ENCODE measurements at places on chromosomes 1 and 21.

- no peak for DNase-seq
Observed at GRCh38 chr1:93964777-93965200, 55.6 kb upstream of the GCLM start.

DNA sequence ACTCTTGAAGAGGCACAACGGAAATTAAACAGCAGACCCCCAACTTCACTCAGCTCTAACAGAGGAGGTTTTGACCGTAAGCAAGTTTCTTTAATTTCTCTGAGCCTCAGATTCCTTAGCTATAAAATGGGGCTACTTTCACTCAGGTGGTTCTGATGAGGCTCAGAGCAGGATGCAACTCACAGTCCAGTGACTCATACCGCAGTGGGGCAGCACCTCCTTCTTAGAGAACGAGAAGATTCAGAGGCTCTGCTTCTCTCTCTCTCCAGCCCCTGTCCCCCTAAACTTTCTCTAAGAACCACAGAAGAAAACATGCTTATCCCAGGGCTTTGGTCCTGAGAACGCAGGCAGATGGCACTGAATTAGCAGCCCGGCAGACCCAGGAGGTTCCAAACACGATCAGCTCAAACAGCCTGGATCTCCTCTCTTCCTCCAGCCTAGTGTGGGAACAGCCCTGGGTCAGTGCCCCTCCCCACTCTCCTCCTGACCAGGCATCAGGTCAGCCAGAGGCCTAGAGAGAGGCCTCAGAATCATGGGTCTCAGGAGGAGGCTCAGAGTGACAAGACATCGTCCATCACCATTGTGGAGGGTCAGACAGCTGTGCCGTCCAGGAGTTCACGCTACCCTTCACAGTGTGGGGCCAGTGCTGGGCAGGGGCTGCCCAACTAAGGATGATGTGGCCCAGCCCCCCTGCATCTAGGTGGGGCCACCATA, 433.0 kb downstream of the PTPRU start:
- DNase-seq: no peak

- DNase-seq: no peak
Observed at GRCh38 chr1:147760481-147761260, at the start of gene GJA5. Gene GJA5 (minus strand): TSS chr1:147760602. CDS start chr1:147759238, 1,364 bp downstream.

DNA sequence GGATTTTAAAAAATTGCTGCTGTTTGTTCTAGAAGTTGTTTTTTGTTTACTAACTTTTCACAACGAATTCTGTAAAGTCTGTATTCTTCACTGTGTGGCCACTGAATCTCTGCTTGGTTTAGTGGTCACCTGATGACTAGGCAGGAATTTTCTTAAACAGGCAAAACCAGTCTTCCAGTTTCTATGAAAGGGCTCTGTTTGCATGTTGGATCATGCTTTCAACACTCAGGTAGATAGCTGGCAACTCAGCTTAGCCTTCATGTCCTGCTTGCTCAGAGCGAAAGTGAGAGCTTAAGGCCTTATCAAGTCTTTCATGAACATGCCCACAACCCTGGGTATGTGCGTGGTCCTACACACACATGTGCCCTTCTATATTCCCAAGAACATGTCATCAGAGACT, 52.4 kb upstream of the CCDC190 start:
- no peak for DNase-seq

GRCh38 chr1:235866205-235866912, at the start of gene LYST:
Gene LYST (minus strand): TSS chr1:235866906. CDS start chr1:235830417, 36,489 bp downstream.
- no peak for DNase-seq

DNA sequence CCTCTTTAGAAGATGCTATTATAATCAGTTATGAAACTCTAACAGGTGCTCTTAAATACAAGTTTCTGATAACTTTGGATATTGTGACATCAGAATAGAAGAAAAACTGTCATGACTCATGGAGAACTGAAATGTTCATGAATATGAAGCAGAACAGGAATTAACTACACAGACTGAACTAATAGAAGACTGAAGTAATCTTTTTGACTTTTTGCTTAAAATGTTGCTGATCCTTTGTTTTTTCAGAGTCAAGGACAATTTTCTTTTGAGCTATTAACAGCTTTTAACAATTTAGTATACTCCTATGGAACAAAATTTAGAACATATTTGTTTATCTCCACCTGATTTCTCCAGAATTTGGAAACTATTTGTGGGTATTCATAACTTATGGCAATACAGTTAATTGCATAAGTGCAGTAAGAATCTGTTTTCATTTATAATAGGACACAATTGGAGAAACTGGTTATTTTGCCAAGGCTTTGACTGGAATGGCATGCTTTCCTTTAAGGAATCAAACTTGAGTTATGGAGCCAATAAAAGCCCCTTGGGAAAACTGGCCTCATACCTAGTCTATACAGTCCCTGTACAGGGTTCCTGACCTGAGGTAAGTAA, 18.7 kb upstream of the PLA2G5 start:
- no peak for DNase-seq

GRCh38 chr1:69711190-69711930, 143.6 kb downstream of the LRRC7 start:
- DNase-seq: no peak

DNA sequence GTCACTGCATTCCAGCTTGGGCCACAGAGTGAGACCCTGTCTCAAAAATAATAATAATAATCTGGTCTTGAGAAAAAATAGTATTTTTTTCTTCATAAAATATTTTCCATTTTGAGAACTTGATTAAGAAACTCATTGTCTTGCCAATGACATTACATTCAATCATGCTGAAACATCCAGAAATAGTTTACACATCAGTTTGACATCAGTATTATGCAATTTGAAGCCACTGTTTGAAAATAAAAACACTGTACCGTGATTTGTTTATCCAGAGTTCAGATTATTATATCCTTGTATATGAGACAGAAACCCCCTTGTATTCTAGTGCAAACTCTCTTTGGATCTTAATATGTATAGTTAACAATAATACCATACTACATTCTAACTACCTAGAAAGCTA, 6.9 kb downstream of the FMO2 start:
- no peak for DNase-seq

DNA sequence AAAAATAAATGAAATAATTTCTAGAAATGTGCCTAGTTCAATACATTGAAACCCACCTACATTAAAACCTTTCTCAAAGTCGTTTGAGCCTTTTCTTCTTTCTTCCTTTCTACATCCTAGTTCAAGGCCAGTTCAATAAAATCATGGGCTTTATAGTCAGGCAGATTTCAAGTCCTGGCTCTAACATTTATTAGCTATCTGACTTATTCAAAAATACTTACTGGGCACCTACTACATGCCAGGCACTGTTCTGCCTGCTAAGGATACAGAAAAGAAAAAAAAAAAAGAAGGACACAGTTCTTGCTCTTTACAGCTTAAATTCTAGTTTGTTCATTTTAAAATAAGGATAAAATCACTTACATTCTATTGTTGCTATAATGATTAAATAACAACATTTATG, 134.2 kb upstream of the FGGY start:
- no peak for DNase-seq

GRCh38 chr1:32869923-32870614, 643 bp downstream of the FNDC5 start:
- no peak for DNase-seq

- DNase-seq: no peak
Observed at GRCh38 chr1:18599086-18599485, 31.6 kb upstream of the PAX7 start.

DNA sequence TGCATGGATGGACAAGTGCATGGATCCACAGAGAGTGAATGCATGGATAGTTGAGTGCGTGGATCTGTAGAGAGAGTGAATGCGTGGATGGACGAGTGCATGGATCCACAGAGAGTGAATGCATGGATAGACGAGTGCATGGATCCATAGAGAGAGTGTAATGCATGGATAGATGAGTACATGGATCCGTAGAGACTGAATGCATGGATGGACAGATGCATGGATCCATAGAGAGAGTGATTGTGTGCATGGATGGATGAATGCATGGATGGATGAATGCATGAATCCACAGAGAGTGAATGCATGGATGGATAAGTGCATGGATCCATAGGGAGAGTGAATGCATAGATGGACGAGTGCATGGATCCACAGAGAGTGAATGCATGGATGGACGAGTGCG, 153.8 kb downstream of the PCBP3 start:
- no peak for DNase-seq

GRCh38 chr1:240138867-240139266, 47.2 kb downstream of the FMN2 start:
- DNase-seq: no peak

GRCh38 chr1:234963904-234964702, 164.5 kb downstream of the TOMM20 start:
- DNase-seq: no peak

GRCh38 chr1:167562702-167563101, 9.1 kb upstream of the CREG1 start:
- no peak for DNase-seq

- DNase-seq: no peak
Observed at GRCh38 chr1:241635556-241636152, 4.5 kb downstream of the CHML start.

GRCh38 chr1:56036479-56036878, 542.9 kb downstream of the PLPP3 start:
- no peak for DNase-seq

GRCh38 chr1:206512058-206512850, 4.9 kb downstream of the RASSF5 start:
- no peak for DNase-seq

- no peak for DNase-seq
Observed at GRCh38 chr1:233569636-233570035, 44.3 kb upstream of the KCNK1 start.

GRCh38 chr1:12615159-12615864, 2.7 kb downstream of the DHRS3 start:
- DNase-seq: no peak

GRCh38 chr1:220879509-220880361, 492 bp downstream of the HLX start:
- no peak for DNase-seq

DNA sequence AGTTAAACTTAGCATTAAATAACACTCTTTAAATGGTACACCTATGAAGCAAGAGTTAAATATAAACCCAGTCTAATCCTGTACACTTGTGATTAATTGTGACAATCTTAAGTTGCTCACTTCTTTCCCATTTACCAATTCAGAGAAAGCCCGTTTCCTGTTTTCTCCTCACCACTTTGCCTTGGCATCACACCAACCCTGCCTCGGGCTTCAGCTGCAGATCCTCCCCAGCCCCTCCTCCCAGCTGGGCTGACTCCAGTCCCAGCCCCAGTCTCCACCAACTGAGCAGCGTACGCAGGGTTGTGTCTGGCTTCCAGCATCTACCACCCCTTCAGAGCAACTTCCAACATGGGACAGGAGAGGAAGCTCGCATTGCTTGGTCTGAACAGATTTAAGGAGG, 4.1 kb downstream of the PYCR2 start:
- no peak for DNase-seq

DNA sequence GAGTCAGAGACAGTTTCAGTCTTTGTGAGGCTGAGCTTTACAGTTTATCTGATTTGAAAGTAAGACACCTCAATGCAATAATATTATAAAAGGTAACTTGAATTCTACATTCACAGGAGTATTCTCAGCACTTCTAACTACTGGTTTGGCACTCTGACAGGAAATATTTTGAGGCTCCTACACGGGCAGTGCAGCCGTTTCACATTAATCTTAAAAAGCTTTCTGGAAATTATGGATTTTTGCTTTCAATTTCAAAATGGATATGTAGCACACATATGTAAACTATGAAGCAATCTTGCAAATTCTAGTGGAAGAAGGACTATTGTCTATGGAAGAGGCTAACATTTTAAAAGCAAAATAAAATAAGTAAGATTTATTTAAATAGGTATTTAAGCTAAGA, 262.9 kb upstream of the SNX7 start:
- DNase-seq: no peak

DNA sequence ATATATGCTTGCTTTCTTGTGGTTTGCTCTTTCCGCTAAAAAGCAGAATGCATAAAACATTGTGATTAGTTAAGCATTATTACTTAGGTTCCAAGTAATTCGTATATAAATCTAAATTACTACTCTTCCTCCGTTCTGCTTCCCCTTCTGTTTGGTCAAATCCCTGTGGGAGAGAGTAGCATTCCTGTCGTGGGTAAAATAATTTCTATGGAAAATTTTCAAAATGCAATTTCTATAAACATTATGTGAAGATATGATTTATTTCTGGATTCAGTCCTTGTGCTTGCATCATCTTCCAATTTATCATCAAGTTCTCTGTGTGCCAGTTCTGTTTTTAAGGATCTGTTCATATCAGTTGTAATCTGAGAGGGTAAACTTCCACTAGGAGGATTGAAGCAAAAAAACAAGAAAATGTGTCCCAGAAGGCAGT, 7.2 kb upstream of the WARS2 start:
- no peak for DNase-seq

GRCh38 chr1:9238550-9238949, 4.0 kb downstream of the H6PD start:
- no peak for DNase-seq

GRCh38 chr21:42175110-42175710, 43.7 kb upstream of the ABCG1 start:
- DNase-seq: no peak

DNA sequence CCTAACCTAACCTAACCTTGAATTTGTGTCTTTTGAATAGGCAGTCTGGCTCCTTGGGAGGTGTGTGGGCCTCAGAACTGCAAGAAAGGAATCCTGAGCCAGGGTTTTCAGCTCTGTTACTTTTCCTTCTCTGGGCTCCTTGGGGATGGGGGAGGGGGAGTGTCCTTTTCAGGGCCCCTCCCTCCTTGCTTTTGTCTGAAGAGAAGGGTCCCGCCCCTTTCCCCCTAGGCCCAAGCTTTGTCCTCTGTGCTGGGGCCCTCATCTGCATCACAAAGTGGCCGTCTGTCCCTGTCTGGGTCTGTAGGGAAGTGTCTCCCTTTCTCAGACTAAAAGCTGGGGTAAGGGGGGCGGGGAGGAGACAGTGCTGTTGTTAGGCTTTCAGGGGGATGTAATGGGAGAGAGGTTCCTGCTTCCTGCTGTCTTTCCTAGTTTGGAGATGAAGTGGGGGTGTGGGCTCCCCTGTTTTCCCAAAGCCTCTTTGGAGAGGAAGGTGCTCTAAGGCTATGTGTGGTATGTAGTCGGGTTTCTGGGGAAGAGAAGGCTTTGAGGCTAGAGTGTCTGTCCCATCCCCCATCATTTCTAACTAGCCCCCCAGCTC, 3.1 kb downstream of the AGO1 start:
- DNase-seq: no peak

DNA sequence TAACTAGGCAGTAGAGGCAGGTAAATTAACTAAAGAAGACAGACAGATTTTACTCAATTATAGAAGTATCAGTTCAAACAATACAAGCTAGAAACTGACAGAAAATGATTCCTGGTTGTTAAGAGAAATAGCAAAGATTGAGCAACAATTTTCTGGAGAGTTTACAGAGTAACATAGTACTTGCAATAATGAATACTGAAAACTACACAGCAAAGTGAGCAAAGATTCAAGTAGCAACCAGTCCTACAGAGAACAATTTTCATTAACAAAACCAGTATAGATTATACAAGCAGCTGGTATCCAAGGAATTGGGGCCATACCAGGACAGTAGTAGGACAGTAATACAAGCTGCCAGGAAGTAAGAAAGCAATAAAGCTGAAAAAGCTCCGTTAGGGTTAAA, 37.6 kb downstream of the EYA3 start:
- no peak for DNase-seq

- no peak for DNase-seq
Observed at GRCh38 chr1:99062192-99062591, 57.5 kb upstream of the PLPPR5 start.

GRCh38 chr1:202438393-202439174, 90.1 kb downstream of the PPP1R12B start:
- DNase-seq: no peak

- DNase-seq: no peak
Observed at GRCh38 chr1:77405186-77405585, 123.4 kb downstream of the AK5 start.

- no peak for DNase-seq
Observed at GRCh38 chr1:94721240-94721639, 98.9 kb upstream of the SLC44A3 start.
